Activated naive CD4-positive, alpha-beta T cell treated with anti-CD3 and anti-CD28 coated beads, Interleukin-2, amount 50 U/mL, for 72 hours (primary cell): ENCODE measurements at places on chromosomes 4 and X. TPM values are rescaled to one million over a fixed set of nuclear protein-coding genes. Genes with fewer than 3 reads are reported as not detected.

MPP1 gene
- total RNA-seq = 30.2 TPM

FHIP1A gene
- total RNA-seq = 0.66 TPM

ADH4 gene
- not detected for total RNA-seq

PFKFB1 gene
- 0.99 TPM for total RNA-seq

ADH1A gene
- total RNA-seq = not detected

COPS4 gene
- 32.4 TPM for total RNA-seq
